BJ (cell line): ENCODE measurements at places on chromosomes 16 and 17.

- DNase-seq: no peak
Observed at GRCh38 chr17:55411463-55411855, 10.2 kb downstream of the MMD start.

GRCh38 chr16:4803401-4803844 is 990 bp upstream of the ROGDI start:
- DNase-seq: no peak

DNA sequence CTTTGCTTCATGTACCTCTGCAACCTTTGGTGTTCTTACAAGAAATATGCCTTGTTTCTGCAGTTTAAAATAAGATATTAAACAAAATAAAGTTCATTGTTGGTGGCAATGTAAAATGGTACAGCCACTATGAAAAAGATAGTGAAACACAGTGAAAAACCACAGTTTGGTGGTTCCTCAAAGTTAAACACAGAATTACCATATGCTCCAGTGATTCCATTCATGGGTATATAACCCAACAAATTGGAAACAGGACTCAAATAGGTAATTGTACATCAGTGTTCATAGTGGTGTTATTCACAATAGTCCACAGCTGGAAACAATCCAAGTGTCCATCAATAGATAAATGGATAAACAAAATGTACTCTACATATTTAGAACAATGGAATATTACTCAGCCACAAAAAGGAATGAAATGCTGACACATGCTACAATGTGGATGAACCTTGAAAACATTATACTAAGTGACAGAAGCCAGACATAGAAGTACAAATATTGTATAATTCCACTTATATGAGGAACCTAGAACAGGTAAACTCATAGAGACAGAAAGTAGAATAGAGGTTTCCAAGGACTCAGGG is 49.2 kb downstream of the CUEDC1 start:
- no peak for DNase-seq

GRCh38 chr16:11554053-11554452 is 32.7 kb downstream of the LITAF start:
- no peak for DNase-seq

- DNase-seq: no peak
Observed at GRCh38 chr17:27565874-27566670, 64.9 kb upstream of the LGALS9 start.

- DNase-seq: no peak
Observed at GRCh38 chr17:31111183-31111582, 16.4 kb downstream of the NF1 start.

GRCh38 chr16:87310610-87311009 is 6.6 kb downstream of the C16orf95 start:
- DNase-seq: no peak

GRCh38 chr17:82302568-82302963 is 14.8 kb downstream of the CD7 start:
- DNase-seq: no peak

DNA sequence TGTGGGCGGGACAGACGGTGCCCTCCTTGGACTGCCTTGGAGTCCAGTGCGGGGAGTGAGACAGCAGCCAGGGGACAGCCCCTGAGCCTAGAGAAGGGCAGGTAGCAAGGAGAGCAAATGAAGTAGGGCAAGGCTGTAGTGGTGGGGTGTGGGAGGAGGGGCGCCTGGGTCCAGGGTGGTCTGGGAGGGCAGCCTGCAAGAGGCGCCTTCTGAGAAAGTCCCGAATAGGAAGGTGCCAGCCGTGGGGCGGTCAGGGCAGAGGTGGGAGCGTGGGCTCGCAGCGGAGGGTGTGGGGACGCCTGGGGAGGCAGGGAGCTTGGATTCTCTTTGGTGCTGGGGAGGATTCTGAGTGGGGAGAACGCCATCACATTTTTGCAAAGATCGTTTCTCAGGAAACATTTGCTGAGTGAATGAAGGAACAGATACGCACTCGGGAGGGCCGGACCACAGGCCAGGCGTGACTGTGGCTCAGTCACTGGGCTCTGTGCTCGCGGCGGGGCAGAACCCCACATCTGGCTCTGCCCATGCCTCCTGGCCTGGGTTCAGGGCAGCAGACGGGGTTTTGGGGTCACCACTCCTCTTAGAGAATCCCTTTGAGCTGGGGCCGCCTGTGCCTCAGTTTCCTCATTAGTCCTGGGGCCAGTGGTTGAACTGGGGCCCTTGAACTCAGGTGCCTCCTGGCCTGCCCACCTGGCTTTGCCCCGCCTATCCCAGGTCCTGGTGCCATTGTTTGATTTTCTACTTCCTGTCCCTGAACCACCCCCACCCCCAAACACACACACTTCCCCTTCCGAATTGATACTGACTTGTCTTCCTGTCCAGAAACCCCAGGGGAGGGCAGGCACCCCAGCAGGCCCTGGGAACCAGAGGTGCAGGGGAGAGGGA is 4.2 kb downstream of the SNN start:
- DNase-seq: no peak

GRCh38 chr17:4881761-4882555 is 17.4 kb upstream of the C17orf107 start:
- DNase-seq: no peak

DNA sequence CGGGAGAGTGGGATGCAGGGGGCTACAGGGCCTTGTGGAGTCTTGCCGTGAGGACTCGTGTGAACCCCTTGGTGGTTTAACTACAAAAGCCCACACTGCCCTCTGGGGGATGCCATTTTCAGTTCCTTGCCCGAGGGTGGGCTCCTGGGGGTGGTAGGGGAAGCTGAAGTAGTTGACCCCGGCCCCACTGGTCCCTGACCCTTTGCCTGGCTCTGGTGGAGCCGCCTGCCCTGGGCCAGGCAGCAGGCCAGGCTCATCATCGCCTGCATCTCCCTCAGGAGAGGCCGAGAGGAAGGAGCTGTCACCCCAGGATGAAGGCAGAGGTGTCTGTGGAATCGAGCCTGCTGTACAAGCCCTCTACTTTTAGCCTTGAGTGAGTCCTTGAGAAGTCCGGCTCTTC is 10.2 kb downstream of the COX4I1 start:
- no peak for DNase-seq

DNA sequence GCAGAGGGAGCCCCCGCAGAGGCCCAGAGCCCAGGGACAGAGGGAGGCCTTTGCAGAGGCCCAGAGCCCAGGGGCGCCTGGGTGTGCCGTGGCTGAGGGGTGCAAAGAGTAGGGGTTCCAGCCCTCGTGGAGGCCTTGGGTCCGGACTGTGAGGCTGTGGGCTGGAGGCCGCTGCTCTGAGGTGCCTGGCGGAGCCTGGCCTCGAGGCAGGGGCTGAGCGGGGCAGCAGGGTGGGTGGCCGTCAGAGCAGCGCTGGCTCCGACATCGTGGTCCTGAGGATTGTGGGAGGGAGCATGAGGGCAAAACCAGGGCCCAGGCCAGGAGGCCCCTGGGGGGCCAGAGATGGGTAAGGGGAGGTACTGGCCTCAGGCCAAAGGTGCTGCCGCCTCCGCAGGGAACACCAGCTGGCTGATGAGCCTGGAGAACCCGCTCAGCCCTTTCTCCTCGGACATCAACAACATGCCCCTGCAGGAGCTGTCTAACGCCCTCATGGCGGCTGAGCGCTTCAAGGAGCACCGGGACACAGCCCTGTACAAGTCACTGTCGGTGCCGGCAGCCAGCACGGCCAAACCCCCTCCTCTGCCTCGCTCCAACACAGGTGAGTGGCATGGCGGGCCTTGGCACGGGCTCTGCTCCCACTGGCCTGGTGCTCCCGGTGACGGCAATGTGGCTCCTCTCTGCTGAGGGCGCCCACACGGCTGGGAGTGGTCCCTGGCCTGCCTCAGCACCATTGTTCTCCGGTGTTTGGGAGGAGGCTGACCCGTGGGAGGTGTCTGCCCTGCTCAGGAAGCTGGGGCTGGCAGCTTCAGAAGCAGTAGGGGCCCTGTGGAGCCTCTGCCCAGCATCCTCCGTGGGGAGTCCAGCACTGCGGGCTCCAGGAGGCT is 33.7 kb downstream of the TSC2 start:
- DNase-seq: no peak

- no peak for DNase-seq
Observed at GRCh38 chr17:8956465-8956902, 9.0 kb downstream of the PIK3R5 start.

- no peak for DNase-seq
Observed at GRCh38 chr17:59338498-59338897, 7.0 kb downstream of the YPEL2 start.

GRCh38 chr17:29237476-29238132 is 9.1 kb upstream of the CRYBA1 start:
- no peak for DNase-seq
